ENCODE measurements at places on chromosomes 16 and 17. TPM values are rescaled to one million over a fixed set of nuclear protein-coding genes. Genes with fewer than 3 reads are reported as not detected.

NGFR gene
- total RNA-seq, result 6.6 TPM

DNA sequence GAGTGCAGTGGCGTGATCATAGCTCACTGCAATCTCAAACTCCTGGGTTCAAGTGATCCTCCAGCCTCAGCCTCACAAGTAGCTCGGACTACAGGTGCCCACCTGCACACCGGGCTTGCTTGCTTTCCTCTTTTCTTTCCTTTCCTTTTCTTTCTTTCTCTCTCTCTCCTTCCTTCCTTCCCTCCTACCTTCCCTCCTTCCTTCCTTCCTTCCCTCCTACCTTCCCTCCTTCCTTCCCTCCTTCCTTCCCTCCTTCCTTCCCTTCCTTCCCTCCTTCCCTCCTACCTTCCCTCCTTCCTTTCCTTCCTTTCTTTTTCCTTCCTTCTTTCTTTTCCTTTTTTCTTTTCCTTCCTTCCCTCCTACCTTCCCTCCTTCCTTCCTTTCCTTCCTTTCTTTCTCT lies 225.5 kb downstream of the MRTFB start:
- DNase-seq, result no peak

- no peak for DNase-seq
Measured at GRCh38 chr17:34740565-34741520, 161.5 kb downstream of the TMEM132E start.

DNA sequence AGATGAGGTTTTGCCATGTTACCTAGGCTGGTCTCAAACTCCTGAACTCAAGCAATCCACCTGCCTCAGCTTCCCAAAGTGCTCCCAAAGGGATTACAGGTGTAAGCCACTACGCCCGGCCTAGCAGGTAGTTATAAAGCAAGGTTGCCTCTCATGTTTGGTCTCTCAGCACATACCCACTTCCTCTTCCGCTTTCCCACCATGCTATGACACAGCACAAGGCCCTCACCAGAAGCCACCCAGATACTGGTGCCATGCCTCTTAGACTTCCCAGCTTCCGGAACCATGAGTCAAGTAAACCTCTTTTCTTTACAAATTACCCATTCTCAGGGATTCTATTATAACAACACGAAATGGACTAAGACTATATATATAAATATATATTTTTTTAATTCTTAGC lies 143.6 kb downstream of the COPRS start:
- no peak for DNase-seq

Data from neural progenitor cell (in vitro differentiated cells).